Non-pigmented ciliary epithelial cell (primary cell): ENCODE measurements at places on chromosomes 1 and 21.

GRCh38 chr1:160200786-160201185 is 4.4 kb upstream of the PEA15 start:
- DNase-seq = no peak

GRCh38 chr1:16116625-16117024 is 39.2 kb downstream of the EPHA2 start:
- no peak for DNase-seq

DNA sequence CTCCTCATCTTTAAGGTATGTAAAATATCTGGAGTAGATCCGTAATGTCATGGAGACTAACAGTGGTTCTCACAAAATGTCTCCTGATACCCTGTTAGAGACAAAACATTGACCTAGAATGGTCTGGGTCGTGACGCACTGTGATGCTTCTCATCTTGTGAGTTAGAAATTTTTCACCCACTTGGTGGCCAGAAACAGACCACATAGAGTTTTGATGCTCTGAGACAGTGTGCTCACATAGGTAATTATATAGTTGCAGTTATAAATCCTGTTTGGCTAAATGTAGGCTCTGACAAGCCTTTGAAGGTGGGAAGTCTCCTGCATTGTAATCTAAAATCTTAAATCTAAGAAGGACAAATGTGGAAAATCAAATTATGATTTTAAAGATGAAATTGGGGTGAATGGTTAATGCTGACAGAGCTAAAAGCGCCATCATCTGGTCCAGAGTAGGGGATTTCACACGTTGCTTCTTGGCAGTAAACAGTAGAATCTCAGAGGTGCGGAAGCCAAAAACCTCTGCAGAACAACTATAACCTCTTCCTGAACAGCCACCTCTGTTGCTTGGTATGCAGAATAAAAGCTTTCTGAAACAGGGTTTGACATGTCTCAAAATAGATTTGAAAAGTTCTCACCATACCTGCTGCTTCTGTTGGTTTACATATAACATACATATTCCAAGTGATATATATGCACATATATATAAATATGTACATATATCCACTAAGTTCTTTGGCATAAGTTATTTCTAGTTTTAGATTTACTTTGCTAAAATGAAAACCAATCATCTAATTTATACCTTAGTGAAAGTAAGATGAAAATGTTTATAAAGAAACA is 17.1 kb downstream of the RPAP2 start:
- DNase-seq = no peak

- no peak for DNase-seq
These were observed 59.6 kb upstream of the CSF3R start for GRCh38 chr1:36542024-36542961.

DNA sequence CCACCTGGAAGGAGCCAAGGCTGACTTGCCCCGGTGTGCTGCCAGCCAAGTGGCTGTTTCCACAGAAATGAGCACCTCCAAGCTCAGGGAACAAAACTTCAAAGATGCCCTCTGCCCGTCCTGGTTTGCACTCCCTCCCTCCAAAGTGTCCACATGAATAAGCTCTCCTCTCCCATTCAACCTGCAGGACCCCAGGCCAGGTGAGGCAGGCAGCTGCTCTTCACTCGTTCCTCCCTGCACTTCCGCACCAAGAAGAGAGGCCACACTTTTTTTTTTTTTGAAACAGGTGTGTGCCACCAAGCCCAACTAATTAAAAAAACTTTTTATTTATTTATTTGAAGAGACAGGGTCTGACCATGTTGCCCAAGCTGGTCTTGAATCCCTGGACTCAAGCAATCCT is 18.5 kb upstream of the CLIC4 start:
- DNase-seq = no peak

DNA sequence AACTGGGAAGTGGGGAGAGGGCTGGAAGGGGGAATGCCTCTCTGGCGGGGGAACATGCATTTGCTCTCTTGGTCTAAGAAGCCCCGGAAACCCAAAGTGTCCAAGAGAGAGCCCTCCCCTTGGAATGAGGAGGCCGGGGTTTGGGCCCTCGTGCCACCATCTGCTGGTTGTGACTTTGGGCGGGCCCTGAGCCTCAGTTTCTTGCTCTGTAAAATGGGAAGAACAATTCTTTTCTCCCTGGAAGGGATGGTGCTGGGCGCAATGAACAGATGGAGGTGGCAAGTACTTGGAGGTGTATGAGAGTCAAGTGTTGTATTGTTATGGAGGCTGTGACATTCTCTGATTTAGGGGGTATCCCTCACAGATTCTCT is 69.9 kb upstream of the TARDBP start:
- no peak for DNase-seq

- no peak for DNase-seq
These were observed 8.9 kb downstream of the YBX1 start for GRCh38 chr1:42691157-42691498.

DNA sequence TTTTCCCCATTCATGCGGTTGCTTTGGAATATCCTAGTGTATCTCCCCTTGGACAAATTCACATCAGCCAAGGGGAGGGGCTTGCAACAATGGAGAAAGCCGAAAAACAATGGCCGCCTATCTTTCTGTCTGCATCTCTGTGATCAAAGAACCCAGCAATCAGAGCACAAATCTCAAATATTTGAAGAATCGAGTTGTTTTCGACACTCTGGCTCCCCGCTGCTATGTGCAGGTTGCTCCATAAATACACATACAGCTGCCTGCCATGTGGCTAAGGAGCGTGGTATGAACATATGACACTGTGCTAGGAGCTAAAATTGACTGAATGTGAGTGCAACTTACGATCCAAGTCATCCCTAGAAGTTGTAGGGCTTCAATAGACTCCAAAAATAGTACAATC is 8.5 kb downstream of the CFHR4 start:
- no peak for DNase-seq

- DNase-seq = no peak
These were observed 54.7 kb downstream of the ELK4 start for GRCh38 chr1:205576805-205577761.

DNA sequence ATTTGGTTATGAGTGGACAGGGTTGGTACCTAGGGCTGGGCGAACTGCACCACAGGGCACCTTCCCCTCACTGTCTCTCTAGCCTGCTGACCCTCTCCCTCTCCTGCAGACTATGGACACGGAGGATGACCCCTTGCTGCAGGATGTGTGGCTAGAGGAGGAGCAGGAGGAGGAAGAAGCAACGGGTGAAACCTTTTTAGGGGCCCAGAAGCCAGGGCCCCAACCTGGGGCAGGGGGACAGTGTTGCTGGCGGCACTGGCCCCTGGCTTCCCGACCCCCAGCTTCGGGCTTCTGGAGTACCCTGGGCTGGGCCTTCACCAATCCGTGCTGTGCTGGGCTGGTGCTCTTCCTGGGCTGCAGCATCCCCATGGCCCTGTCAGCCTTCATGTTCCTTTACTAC is 21.9 kb downstream of the DISP3 start:
- DNase-seq = no peak

GRCh38 chr21:45152265-45152746 is 77.9 kb downstream of the ADARB1 start:
- DNase-seq = no peak

- no peak for DNase-seq
These were observed 130.6 kb downstream of the PLPP3 start for GRCh38 chr1:56448529-56449300.

DNA sequence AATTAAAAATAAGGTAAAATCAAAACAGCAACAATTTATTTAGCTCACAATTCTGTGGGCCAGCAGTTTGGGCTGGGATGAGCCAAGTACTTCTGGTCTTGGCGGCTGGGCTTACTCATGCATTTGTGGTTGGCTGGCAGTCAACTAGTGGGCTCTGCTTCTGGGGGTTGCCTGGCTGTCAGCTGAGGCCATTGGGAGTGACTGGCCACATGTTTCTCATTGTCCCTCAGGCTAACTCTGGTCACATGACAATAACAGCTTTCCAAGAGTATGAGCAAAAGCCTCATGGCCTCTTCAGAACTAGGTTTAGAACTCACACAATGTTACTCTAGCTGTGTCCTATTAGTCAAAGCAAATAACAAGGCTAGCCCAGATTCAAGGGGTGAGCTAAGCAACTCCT is 15.6 kb upstream of the CHIA start:
- DNase-seq = no peak

GRCh38 chr1:114152508-114153260 is 985 bp downstream of the SYT6 start:
- DNase-seq = no peak
